Activated T-helper 2 cell treated with anti-CD3 and anti-CD28 coated beads, Interferon-gamma antibody, Interleukin-2, Interleukin-4, amounts not matched to agents 10 μg/mL and 5 μg/mL and 100 μg/mL, durations not matched to agents 14 hours and 24 hours and 36 hours (primary cell): ENCODE measurements at places on chromosomes 1 and 21.

GRCh38 chr1:172930142-172930541 is 120.6 kb downstream of the TNFSF18 start:
- no peak for DNase-seq

GRCh38 chr1:7013833-7014639 is 228.8 kb downstream of the CAMTA1 start:
- DNase-seq: no peak

- DNase-seq: peak; percentile 24
Observed at GRCh38 chr1:215566556-215567490, at the start of gene KCTD3. TSS of gene KCTD3 (plus strand) at chr1:215567304. CDS start at chr1:215567686, 382 bp downstream.

DNA sequence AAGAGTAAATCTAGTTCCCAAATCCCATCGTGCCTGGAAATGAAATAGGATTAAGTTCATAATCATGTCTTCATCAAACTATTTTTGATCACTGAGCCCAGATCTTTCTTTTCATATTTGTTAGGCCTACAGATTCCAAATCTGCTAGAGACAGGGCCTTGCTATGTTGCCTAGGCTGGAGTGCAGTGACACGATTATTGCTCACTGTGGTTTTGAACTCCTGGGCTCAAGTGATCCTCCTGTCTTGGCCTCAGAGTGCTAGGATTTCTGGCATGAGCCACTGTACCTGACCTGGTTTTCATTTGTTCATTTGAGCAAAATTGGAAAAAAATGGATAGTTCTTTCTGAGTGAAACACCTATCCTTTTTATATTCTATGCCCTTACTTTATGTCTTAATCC is 28.0 kb upstream of the DIPK1A start:
- no peak for DNase-seq

DNA sequence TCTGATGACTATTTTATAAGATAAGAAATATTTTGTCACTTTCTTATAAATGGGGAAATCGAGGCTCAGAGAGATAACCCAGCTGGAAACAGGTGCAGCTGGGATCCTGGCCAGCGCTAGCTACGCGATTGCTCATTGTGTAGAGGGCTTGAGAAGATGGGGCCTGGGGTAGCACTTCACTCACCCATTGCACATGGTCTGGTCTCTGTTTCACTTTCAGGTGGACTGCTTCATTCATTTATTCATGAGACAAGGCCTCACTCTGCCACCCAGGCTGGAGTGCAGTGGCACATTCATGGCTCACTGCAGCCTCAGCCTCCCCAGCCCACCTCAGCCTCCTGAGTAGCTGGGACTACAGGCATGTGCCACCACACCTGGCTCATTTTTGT is 23.8 kb downstream of the UBE4B start:
- no peak for DNase-seq

GRCh38 chr1:59707178-59707791 is 107.5 kb upstream of the HOOK1 start:
- no peak for DNase-seq

DNA sequence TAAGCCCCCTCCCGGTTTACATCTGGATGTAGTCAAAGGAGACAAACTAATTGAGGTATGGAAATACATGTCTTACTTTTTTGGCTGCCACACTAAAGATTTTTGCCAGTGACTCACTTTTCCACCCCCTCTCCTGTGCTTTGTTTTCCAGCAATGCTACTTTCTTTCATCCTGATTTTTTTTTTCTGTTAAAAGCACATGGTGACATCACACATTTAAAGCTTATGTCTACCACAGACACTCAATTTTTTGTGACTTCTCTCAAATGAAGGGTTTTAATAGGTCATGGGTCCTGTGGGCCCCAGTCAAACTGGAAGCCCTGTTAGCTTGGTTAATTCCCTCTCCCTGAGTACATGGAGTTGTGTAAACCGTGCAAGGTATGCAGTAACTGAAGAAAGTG is 2.2 kb downstream of the PPP1R8 start:
- DNase-seq: no peak
